CD4-positive, alpha-beta T cell treated with Interleukin-4 for 1 hour (primary cell): ENCODE measurements at places on chromosomes 16 and 17.

DNA sequence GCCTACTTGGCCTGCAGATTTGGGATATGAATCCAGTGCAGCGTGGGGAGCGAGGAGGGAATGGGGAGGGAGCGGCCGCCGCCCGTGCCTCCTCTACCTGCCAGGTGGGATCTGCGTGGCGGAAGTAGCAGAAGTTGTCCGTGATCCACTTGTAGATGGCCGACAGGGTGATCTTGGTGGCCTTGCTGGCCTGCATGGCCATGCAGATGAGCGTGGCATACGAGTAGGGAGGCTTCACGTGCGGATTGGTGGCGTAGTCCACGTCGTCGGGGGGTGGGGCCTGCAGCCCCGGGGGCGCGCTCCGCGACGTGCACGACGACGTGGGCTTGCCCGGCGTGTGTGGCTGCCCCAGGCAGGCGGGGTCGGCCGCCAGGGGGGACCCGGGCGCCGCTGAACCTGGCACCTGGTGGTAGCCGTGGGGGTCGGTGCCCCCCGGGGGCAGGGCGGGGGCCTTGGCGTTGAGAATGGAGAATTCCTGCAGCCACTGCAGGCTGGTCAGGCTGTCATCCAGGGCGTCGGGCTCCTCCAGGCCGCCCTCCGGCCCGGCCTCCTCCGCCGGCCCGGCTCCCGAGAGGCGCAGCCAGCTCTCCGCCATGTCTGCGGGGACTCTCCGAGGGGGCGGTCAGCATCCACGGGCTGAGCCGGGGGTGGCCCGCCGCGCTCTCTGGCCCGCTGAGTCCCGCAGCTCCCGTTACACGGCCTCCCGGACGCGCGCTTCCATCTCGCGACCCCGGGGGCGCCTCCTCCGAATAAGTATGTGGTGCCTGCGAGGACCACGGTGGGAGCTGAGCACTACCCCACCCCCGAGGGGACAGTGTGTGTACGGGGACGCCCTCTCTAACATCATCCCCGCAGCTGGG, 1.0 kb downstream of the FOXJ1 start:
- DNase-seq, result peak; percentile 49

DNA sequence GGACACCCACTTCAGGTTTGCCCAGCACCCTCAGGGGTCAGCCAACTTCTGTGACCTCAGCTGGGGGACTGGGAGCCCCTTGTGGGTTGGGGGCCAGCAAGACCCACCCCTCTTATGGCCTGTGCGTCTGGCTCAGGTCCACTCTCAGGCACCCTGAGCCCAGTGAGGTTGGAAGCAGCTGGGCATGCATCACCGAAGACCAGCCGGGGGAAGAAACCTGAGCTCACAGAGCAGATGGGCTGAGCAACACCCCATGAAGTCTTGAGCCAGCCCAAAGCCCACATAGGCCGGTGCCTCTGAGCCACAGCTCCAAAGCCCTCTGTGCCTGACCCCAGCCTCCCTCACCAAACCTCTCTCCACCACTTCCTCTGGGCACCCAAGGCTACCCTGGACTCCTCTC, 166.7 kb downstream of the RBFOX3 start:
- DNase-seq, result no peak

GRCh38 chr17:40022961-40023541, 7.8 kb downstream of the CSF3 start:
- no peak for DNase-seq

GRCh38 chr16:80092681-80093080, 448.1 kb upstream of the DYNLRB2 start:
- no peak for DNase-seq

GRCh38 chr16:65790768-65791167, 575.7 kb upstream of the CDH5 start:
- no peak for DNase-seq

GRCh38 chr17:46136820-46137219, 56.4 kb downstream of the KANSL1 start:
- no peak for DNase-seq

- DNase-seq, result no peak
Observed at GRCh38 chr16:54939510-54940278, 9.0 kb downstream of the IRX5 start.

- peak; percentile 78 for DNase-seq
Observed at GRCh38 chr16:85086347-85087291, 25.7 kb downstream of the CIBAR2 start.

- DNase-seq, result no peak
Observed at GRCh38 chr17:78357177-78357586, 2.7 kb downstream of the SOCS3 start.

- no peak for DNase-seq
Observed at GRCh38 chr16:48459167-48459566, 74.0 kb upstream of the SIAH1 start.

DNA sequence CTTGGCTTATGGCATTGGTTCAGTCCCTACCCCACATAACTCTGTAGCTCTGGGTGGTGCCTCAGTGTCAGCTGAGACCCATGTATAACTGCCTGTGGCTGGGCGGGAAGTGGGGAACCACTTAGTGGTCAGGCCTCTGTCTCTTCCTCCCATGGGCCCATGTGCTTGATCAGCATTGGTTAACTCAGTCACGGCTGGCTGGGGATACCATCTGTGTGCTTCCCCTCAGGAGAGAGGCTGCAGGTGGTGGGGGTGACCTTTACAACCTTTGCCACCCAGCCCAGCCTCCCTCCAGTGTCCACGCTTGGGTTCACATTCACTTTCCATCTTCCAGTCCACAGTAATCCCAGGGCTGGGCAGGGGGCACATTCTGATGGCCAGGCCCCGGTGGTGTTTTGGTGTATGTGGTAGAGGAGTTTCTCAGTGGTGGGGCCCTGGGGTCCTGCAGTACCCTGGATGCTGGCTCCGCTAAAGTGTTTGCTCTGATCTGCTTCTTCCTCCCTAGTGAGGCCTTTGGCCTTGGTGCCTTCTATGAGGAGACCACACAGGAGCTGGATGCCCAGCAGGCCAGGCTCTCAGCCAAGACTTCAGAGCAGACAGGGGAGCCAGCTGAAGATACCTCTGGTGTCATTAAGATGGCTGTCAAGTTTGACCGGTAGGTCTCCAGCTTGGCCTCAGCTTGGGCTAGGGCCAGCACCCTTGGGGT, 10.2 kb upstream of the NFATC3 start:
- peak; percentile 78 for DNase-seq

DNA sequence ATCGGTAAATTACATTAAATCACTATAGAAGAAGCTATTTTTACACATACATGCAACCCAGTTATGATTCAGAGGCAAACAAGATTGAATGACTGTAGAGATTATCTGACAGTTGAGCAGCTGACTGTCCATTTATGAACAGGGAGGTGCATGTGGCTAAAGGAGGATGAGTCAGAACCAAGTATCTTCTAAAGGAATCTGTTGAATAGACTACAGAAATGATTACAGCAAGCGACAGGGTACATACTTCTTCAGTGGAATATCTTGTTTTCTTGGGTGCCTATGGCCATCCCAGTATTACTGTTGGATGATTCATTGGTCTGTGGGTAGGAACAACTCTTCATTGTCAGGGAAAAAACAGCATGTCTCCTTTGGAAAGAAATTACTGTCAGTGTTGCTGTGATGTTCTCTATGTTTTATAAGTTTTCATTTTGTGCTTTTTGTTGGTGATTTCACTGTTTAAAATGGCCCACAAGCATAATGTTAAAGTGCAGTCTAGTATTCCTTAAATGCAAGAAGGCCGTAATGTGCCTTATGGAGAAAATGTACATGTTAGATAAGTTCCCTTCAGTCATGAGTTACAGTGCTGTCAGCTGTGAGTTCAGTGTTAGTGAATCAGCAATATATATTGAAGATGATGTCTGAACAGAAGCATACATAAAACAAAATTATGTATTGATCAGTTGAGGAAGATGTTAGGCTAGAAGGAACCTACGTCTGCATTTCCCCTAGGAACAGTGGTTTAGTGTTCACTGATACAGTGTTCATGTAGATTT, 27.0 kb downstream of the CBFB start:
- DNase-seq, result no peak

DNA sequence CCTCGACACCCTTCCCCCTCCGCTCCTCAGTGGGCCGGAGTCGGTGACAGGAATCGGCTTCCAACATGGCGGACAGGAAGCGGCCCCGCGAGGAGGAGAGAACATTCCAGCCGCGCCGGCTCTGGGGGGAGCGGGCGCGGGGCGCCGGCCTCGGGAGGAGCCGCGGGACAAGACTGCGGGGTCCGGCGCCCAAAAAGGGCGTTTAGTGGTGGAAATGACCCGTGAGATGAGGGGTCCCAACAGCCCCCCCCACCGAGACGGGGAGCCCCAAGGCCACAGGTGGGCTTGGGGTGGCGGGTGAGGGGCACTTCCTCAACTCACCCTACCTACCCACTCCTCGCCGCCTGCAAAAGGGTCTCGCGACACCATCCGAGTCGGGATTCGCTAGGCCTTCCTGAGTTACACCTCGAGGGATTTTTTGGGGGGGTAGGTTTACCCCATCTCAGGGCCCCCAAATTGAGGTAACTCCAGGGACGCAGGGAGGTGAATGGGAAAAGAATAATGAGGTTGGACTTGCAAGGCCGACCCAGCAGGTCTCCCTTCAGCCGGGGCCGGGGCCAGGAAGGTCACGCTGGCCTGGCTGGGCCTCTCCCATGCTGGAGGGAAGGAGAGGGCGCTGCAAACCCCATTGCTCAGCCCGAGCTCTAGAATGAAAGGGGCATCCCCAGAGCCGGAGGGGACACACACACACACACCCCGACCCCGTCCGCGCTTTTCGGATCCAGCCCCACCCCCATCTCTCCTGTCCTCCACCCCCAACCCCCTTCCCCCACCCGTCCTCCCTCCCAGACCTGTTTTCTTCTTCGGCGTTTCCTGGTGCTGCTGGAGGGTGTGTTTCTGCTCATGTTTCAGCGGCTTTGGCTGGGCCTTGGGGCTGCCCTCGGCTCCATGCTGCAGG, 707 bp downstream of the NUFIP2 start:
- DNase-seq, result peak; percentile 47

- DNase-seq, result no peak
Observed at GRCh38 chr16:48004141-48004695, 151.6 kb downstream of the ABCC12 start.

GRCh38 chr16:11389083-11389482, 43.8 kb downstream of the RMI2 start:
- no peak for DNase-seq

DNA sequence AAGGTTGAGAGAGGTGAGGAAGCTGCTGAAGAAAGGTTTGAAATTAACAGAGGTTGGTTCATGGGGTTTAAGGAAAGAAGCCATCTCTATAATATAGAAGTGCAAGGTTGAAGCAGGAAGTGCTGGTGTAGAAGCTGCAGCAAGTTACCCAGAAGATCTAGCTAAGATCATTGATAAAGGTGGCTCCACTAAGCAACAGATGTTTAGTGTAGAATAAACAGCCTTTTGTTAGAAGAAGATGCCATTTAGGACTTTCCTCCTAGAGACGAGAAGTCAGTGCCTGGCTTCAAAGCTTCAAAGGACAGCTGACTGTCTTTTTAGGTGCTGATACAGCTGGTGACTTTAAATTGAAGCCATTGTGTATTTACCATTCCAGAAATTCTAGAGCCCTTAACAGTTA, 29.3 kb downstream of the GOSR1 start:
- no peak for DNase-seq

DNA sequence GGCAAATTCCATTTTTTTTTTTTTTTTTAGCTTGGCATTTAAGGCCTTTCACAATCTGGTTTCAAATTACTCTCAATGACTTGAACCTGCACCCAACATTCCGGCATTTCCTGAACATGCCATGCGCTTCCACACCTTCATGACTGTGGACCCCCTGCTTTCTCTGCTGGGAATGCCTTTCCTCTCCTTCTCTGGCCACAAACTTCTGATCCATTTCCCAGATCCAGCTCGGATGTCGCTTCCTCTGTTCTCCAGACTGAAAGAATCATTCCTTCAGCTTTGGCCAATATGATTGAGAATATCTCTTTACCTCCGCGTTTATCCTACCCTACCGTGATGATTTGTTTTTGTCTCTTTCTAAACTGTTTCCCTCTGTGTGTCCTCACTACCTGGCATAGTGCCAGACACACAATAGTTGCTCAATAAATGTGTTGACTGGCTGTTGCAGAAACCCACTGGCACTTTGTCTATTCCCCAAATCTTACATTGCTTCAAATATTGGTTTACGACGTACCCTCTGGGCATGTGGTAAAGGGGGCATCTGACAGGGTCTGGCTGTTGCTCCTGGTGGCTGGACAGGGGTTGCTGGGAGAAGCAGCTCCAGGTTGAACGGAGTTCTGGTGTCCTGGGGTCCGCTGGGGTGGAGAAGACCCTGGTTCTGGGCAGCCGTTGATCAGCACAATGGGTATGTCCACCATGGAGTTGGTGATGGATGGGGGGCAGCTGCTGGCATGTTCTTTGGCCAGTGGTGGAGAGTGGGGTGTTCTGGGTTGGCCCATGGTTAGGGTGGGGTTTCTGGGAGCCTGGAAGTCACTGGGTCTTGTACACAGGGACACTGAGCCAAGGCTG, 14.7 kb downstream of the TNS4 start:
- DNase-seq, result no peak

DNA sequence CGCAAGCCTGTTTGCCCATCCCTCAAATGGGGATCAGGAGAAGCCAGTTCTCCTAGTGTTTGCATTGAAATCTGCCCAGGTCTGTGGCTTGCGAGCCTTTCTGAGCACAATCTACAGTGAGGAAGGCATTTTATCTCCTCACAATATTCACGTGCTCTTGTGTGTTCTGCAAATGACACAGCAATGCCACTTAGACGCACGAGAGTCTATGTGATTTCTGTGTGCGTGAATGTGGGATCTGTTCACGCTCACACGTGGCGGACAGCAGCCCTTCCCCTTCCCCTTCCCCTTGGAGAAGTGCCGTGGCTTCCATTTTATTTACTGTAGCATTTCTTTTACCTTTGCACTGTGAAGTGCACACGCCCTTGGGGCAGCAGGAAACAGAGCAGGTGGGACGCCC, 17.7 kb upstream of the CBFA2T3 start:
- no peak for DNase-seq

- no peak for DNase-seq
Observed at GRCh38 chr17:64653985-64654355, 8.1 kb downstream of the SMURF2 start.

- DNase-seq, result no peak
Observed at GRCh38 chr16:19213885-19214284, 45.8 kb downstream of the SYT17 start.

DNA sequence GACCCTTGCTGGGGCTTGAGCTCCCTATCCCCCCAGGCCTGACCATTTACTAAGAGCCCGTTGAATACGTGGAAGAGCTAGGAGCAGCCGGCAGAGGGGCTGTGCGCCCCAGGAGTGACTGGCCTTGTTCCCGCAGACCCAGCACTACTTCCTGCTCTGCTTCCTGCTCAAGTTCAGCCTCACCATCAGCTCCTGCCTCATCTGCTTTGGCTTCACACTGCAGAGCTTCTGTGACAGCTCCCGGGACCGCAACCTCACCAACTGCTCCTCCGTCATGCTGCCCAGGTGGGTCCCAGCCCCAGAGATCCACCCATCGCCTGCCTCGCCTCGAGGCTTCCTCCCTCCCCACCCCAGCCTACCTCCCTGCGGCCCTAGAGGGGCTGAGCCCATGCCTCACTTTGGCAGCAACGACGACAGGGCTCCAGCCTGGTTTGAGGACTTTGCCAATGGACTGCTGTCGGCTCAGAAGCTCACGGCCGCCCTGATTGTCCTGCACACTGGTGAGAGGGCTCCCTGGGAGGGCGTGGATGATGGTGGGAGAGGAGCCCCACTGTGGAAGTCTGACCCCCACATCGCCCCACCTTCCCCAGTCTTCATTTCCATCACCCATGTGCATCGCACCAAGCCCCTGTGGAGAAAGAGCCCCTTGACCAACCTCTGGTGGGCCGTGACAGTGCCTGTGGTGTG, 17.2 kb downstream of the CASKIN2 start:
- no peak for DNase-seq
